ENCODE measurements at places on chromosomes 6 and 20.

GRCh38 chr20:38581013-38581412 is at the start of gene ADIG:
ADIG (plus strand) TSS chr20:38581197; CDS start chr20:38581251, 54 bp downstream.
- DNase-seq = no peak

DNA sequence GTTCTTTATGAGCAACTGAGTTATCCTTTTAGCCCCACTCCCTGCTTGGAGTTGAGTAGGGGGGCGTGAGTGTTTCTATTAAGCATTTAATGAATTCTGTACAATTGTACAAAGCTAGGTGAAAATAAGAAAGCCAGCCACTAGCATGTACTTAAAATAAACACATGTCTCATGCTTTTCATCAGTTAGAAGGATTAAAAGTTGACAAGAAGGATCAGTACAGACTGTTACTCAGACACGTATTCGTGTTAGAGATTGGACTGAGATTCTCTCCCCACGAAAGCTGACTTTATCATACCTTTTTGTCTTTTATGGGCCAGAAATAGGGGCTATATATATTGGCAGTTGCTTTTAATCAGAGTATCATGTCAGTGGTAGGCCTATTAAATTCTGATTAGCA is 1.7 kb downstream of the HSF2 start:
- DNase-seq = no peak

GRCh38 chr6:75856902-75857301 is 107.9 kb downstream of the MYO6 start:
- no peak for DNase-seq

DNA sequence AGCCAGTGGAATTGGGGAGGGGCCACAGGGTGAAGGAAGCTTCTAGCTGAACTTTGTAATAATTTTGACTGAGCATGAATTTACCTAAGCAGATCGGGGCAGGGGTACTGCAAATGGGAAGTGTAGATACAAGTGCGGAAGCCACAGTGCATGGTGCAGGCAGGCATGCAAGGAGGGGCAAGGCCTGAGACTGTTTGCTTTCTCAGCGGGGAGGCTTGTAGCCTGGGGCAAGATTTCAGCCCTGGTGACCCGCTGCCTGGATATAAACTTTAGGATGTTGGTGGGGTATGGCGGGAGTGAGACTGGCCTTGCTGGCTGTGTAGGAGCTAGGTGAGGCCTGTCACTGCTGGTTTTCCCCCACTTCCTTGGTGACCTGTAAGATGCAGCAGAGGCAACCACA is 266.4 kb upstream of the PREP start:
- no peak for DNase-seq

Measured in stimulated activated CD4-positive, alpha-beta T cell treated with anti-CD3 and anti-CD28 coated beads, Interleukin-4, amount 100 ng/mL, for 4 hours (primary cell).